ENCODE measurements at places on chromosomes 4 and X.

DNA sequence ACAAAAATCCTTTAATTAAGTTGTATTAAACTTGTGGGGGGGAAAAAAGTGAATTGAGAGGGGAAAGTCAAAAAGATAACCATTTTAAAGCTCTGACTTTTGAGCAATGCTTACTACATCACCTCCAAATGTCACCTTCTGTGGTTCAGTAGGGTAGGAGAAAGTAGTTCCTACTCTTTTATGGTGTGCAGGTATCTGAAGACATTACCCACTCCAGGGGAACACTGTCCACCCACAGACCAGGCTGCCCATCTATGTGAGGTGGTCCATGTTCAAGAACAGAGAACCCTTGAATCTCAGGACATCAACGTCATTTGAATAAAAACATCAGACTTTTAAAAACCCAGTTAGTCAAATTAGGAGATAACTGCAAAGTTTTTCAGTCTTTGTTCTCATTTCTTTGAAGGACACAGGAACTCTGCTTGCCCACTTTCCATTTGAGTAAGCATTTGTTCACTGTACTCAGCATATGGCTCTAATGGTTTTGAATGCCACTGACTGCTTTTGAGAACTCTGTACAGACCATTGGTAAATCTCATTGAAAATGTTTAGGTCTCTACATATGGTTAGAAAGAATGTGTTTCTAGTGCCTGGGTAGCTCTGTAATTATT lies 18.4 kb downstream of the NMU start:
- DNase-seq: no peak

GRCh38 chr4:164748375-164748774 lies 5.6 kb upstream of the SMIM31 start:
- no peak for DNase-seq

- DNase-seq: no peak
Measured at GRCh38 chr4:151887816-151888180, 127.0 kb upstream of the GATB start.

- DNase-seq: no peak
Measured at GRCh38 chr4:150215601-150216000, 137.4 kb downstream of the DCLK2 start.

GRCh38 chr4:140762202-140762601 lies 6.0 kb upstream of the TBC1D9 start:
- DNase-seq: no peak

- DNase-seq: no peak
Measured at GRCh38 chrX:152899874-152900719, 2.2 kb downstream of the ZNF185 start.

GRCh38 chr4:174365018-174365587 lies 81.4 kb downstream of the CEP44 start:
- no peak for DNase-seq

- no peak for DNase-seq
Measured at GRCh38 chr4:6672131-6672530, 21.5 kb upstream of the S100P start.

DNA sequence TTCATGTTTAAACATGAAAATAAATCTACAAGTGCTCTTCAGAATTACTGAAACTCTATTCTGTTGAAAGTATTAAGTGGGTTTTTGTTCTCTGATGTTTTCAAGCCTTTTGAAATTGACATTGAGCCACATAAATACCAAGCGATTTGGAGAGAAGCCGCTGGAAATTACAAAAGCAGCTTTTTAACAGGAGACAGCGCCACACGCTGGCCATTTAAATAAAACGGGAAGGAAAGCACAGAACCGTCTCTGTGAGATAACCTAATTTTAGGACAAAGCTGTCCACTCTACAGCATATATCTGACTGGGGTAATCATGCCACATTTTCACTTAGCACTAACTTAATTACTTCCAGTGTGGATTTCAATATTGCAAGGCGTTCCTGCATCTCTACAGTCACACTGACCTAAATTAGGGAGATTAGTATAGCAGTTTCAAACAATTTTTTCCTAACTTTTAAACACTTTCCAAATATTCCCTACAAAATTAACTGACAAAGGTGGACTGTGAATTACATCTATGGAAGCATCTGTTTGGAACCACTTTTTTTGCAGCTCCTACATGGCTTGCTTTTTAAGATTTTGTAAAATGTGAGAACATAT lies 6.8 kb upstream of the ANOS1 start:
- no peak for DNase-seq

- peak; percentile 81 for DNase-seq
Measured at GRCh38 chr4:7134737-7135388, 57.5 kb upstream of the SORCS2 start.

DNA sequence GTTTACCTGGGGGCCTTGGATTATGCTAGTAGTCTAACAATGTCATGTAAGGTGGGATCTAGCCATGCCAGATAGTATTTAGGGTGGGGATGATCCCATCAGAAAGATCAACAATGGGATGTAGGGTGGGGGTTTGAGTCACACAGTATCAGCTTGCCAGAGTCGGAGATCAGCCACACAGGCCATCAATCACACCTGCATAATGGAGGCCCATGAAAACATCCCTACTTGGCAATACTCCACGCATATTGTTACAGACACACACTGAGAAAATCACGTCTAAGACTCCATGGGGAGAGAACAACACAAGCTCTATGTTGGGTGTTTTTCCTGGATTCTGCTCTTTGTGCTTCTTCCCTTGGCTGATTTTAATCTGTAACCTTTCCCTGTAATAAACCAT lies 49.5 kb upstream of the SLC25A4 start:
- DNase-seq: no peak

GRCh38 chrX:48826135-48826875 lies at the start of gene ERAS:
ERAS (plus strand) TSS chrX:48826513; CDS start chrX:48829124, 2,611 bp downstream.
- DNase-seq: no peak

- no peak for DNase-seq
Measured at GRCh38 chr4:176333076-176333475, 13.3 kb downstream of the SPCS3 start.

- DNase-seq: no peak
Measured at GRCh38 chrX:12972878-12973560, 1.9 kb upstream of the TMSB4X start.

GRCh38 chrX:131279617-131280016 lies 9.5 kb downstream of the IGSF1 start:
- no peak for DNase-seq

GRCh38 chr4:27278615-27279375 lies 418.2 kb downstream of the STIM2 start:
- no peak for DNase-seq
